ENCODE measurements at places on chromosomes 7 and 10.
A peak's percentile ranks its signal among the peaks of the same experiment; 100 is the strongest.

DNA sequence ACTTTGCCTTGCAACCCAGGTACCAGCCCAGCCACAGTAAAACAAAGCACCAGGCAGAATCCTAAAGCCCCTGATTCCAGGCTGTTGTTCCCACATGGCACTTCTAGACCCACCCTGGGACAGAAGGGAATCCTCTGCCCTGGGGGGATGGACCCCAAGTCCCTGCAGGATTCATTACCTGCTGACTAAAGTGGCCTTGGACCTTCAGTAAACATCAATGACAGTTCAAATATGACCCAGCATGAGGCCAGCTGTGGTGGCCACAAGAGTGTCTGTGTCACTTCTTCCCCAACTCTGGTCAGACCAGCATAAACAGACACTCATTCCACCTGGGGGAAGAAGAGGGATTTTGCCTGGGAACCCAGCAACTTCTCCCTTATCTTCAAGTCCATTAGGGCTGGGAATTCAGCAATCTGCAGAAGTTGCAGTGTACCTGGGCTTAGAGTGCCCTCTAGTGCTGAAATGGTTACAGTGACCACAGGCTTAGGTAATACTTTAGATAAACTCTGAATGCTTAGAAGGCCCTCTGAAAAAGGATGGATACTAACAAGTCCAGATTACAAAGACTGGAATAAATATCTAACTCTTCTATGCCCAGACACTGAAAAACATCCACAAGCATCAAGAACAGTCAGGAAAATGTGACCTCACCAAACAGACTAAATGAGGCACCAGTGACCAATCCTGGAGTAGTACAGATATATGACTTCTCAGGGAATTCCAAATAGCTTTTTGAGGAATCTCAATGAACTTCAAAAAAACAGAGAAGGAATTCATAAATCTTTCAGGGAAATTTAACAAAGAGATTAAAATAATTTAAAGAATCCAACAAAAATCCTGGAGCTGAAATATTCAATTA lies 108.5 kb upstream of the TMEM168 start:
- DNase-seq, result peak; percentile 69

- peak; percentile 36 for DNase-seq
Observed at GRCh38 chr7:116986611-116987565, 33.6 kb downstream of the ST7 start.

- DNase-seq, result no peak
Observed at GRCh38 chr7:55360486-55360885, 4.7 kb upstream of the LANCL2 start.

DNA sequence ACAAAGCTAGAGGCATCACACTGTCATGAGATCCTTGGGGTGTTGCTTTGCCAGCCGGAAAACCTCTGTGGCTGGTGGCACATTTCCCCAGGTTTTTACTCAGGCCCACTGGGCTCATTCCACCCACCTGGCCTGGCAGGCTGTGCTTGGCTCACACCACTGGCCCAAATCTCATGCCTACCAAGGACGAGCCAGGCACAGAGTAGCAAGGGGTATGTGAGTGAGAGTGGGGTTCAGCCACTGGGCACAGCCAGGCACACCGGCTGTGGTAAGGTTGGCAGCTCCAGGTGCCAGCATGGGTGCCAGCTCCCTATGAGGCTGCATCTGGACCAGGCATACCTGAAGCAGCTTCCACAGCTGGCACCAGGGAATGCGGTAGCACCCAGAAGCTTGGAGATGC lies 21.4 kb downstream of the STEAP1 start:
- no peak for DNase-seq

- DNase-seq, result no peak
Observed at GRCh38 chr7:36278069-36278619, 111.5 kb upstream of the ANLN start.

GRCh38 chr7:43395351-43395750 lies 187.6 kb upstream of the STK17A start:
- DNase-seq, result no peak

- peak; percentile 17 for DNase-seq
Observed at GRCh38 chr10:538895-539294, 150.6 kb downstream of the DIP2C start.

GRCh38 chr7:30984359-30985107 lies 20.8 kb downstream of the GHRHR start:
- peak; percentile 41 for DNase-seq

DNA sequence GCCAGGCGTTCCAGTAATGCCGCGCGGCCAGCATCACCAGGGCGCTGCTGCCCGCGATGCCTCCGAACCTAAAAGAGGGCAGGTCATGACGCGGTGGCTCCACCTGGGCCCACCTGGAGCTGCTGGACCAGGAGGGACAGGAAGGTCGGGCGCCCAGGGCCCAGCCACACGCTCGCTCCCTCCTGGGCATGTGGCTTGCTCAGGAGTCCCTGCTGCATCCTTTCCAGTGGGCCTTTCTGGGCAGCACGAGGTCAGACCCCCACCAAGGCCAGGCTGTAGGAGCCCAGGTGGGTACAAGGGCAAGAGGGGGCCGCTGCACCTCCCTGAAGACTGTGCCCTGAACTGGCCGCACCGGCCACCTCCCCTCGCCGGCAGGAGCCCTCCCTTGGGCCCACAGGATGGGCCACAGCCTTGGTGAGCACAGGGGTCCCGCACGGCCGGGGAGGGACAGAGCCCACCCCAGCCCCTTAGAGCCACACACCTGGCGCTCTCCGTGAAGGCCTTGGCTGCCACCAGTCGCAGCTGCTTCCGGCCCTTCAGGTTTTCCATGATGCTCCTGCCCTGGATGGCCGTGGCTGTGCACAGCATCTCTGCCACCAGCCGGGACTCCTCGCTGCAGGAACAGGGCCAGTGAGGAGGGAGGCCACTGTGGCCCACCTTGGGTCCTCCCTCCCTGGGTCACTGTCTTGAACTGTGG lies 43.2 kb downstream of the CFAP46 start:
- DNase-seq, result no peak

GRCh38 chr10:133618851-133619250 lies 7.7 kb downstream of the FRG2B start:
- DNase-seq, result no peak

DNA sequence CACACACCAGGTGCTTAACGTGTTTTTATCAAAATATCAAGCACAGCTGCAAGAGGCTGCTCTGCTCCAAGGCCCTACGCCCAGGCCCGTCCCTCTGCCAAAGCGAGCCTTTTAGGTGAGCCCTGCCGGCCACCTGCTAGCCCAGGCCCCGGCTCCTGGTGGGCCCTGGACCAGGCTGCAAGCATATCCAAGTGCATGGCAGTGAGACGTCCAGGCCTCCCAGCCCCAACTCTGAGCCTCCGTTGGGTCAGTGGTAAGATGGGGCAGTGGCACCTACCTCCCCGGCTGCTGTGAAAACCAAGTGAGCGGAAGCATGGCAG lies 136.2 kb downstream of the LHPP start:
- no peak for DNase-seq

- DNase-seq, result peak; percentile 75
Observed at GRCh38 chr7:106568680-106569499, 92.1 kb downstream of the CCDC71L start.

GRCh38 chr7:64653721-64654401 lies 12.1 kb upstream of the ZNF107 start:
- no peak for DNase-seq

GRCh38 chr10:35898716-35899440 lies 256.8 kb upstream of the FZD8 start:
- DNase-seq, result no peak
